Prostate gland (tissue), 2 donors: ENCODE measurements at places on chromosomes 6 and 20. TPM values are rescaled to one million over a fixed set of nuclear protein-coding genes. Genes with fewer than 3 reads are reported as not detected.

DNA sequence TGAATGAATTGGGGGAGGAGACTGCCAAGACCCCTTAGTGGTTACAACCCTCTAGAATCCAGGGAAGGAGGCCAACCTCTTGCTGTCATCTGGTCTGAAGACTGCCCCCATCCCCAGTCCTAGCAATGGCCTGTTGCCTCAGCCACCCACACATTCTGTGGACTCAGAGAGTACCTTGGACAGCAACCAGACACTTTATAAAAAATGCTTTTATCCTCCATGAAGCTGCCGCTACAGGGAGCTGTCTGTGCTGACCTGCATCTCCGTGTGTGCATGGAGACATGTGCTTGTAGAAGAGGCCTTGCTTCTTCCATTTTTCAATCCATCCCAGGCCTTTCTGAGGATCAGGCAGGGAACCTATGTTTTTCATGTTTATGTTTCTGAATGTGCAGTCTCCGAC, 15.2 kb downstream of the CDH22 start:
- DNase-seq, result no peak

DNA sequence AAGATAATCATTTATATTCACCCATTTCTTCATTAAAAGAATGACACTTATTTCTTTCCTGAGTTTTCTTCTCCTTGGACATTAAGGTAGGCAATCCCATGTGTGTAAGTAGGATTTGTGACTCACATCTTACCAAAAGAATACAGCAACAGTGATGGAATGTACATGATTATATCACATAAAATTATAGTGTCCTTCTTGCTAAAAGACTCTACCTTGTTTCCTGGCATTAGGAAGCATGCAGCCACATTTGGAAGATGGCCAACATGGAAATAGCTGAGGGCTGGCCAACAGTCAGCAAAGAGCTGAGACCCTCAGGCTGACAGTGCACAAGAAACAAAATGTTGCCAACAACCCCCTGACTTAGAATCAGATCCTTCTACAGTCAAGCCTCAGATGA, 327.9 kb upstream of the MARCKS start:
- no peak for DNase-seq

- DNase-seq, result no peak
Measured at GRCh38 chr6:161674930-161675682, 401.2 kb upstream of the AGPAT4 start.

DNA sequence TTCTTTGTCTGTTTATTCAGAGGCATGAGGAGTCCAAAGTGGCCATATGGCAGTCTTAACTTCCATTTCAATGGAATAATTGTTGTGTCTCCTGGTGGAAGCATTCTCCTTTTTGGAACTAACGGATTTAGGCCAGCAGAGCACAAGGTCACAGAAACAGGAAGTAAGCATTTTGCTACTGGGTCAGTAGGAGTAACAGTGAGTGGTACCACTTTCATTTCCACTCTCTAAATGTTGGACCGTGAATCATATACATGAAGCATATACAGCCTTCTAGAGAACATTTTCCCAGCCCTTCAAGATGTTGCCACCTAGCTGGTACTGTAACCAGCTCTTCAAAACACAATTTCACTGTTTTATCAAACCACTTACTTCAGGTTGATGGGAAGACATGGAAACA, 182.8 kb downstream of the EYS start:
- DNase-seq, result no peak

GCNT2 gene
- total RNA-seq, result 22.9 TPM

FAM120B gene
- total RNA-seq, result 45.0 TPM

ZNF831 gene
- 0.46 TPM for total RNA-seq
